ENCODE measurements at places on chromosomes 2 and 18.
A peak's percentile ranks its signal among the peaks of the same experiment; 100 is the strongest.

DNA sequence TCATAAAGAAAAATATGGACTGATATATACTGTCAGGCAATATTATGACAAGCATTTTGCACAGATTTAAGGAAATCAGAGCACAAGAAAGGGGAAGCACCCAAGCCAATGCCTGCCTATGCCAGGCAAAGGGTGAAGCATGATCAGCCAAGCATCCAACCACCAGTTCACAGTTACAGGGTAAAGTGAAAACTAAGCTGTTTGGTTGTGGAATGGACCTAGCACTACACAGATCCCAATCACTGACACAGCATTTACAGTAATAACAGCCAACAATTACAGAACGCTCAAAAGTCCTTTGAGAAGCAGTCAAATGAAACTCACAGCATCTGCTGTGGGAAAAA, 90.3 kb downstream of the SP3 start:
- DNase-seq, result no peak

DNA sequence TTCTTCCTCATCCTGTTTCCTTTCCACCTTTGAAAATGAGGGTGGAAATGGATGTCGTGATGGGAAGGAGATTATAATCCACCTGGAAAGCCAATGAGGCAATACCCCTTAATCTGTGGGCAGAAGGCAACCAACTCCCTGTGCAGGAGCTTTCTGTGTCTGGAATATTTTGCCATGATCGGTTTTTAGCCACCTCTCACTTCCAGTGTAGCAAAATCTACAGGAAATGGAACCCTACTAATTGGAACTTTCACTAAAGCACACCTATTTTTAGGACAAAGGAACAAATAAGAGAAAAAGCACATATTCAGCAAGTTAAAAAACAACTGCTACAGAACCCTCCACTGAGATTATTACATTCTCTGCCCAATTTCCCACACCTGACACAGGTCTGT, 112.1 kb upstream of the SMAD7 start:
- DNase-seq, result no peak

GRCh38 chr2:233164967-233165366, 86.5 kb upstream of the ATG16L1 start:
- no peak for DNase-seq

GRCh38 chr2:203310688-203311436, 17.3 kb upstream of the ABI2 start:
- DNase-seq, result no peak

GRCh38 chr18:46676182-46676835, 19.3 kb upstream of the LOXHD1 start:
- no peak for DNase-seq

- no peak for DNase-seq
Observed at GRCh38 chr2:188308483-188308882, 16.8 kb downstream of the GULP1 start.

- no peak for DNase-seq
Observed at GRCh38 chr2:45323344-45323743, 287.7 kb downstream of the SRBD1 start.

- no peak for DNase-seq
Observed at GRCh38 chr2:189338115-189338514, 103.2 kb upstream of the WDR75 start.

GRCh38 chr18:29174891-29175290, 998.0 kb upstream of the CDH2 start:
- DNase-seq, result no peak

DNA sequence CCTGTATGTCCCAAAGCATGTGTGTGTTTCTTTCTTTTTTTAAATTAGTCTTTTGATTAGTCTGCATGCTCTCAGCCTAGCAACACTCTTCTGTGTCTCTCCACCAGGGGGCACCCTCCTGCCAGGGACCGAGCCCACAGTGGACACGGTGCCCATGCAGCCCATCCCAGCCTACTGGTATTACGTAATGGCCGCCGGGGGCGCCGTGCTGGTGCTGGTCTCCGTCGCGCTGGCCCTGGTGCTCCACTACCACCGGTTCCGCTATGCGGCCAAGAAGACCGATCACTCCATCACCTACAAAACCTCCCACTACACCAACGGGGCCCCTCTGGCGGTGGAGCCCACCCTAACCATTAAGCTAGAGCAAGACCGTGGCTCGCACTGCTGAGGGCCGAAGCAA, 93.8 kb downstream of the NRP2 start:
- DNase-seq, result peak; percentile 70

DNA sequence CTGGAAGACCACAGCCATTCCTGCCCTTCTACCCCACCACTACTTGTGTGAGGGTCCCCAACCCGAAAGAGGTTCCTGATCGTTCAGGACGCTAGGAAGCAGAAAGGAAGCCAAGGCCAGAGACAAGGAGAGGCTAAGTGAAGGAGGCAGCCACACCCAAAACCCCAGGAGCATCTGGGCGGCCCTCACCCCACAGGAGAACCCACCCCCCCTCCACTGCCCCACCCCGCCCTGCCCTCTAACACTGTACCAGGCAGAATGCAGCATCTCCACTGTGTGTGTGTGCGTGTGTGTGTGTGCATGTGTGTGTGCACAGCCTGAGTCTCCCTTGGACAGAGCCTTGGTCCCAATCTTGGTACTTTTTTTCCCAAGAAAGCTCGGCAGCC, 207.5 kb upstream of the HAAO start:
- DNase-seq, result no peak

- no peak for DNase-seq
Observed at GRCh38 chr2:25078170-25079049, 36.5 kb downstream of the EFR3B start.

DNA sequence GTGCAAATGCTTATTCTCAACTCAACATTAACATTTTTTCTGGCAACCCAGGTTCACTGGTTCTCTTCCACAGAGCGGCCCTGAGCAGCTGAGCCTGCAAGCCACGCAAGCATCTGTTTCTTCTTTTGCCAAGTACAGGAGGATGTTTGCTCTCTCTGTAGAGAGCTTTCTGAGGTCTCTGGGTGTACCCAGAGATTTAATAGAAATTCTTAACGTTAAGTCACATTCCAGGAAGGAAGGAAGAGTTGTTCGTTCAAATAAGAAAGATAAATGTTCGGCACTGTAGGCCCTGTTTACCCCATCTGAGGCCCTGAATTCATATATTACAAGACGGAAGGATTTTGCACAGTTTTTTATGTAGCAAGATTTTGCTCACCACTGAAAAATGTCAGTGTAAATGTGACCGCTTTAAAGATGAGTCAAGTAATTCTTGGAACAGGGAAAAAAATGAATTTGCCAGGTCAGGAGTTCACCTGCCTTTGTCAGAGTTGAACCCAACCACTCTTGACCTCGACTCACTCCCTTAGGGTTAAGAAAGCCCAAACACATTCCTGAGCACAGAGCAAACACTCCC, 30.1 kb downstream of the KCTD18 start:
- DNase-seq, result no peak

DNA sequence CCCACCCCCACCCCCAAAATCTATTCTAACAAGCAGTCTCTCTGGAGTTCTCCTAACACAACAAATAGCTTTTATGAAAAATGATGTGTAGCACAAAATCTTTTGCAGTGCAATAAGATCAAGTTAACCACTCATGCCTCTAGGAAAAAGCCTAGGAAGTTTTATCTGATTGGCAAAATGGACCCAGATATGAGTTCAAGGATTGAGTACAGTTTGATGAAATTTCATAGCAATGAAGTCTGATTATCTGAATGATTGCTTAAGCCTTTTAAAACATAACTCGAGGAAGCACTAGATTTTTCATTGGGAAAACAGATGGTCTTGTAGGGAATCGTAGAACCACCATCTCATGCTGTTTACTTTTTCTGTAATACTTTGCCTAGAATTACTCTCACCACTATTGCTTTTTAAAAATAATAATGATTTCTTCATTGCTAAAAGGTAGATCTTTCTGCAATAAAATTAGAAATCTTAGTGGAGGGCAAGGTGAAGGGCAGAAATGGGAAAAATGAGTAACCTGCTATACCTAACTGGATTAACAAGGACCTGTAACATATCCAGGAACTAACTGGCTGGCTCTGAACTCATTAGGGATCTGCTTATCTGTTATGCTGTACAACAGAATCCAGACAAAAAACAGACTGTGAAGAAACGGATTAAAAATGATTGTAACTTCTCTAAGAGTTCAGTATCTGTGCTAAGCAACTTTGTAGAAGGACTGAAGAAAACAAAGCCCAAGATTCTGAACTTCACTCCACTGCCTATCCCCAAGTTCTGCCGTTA, 73.7 kb upstream of the ETAA1 start:
- DNase-seq, result no peak

GRCh38 chr2:143394062-143394461, 264.8 kb downstream of the ARHGAP15 start:
- DNase-seq, result no peak

DNA sequence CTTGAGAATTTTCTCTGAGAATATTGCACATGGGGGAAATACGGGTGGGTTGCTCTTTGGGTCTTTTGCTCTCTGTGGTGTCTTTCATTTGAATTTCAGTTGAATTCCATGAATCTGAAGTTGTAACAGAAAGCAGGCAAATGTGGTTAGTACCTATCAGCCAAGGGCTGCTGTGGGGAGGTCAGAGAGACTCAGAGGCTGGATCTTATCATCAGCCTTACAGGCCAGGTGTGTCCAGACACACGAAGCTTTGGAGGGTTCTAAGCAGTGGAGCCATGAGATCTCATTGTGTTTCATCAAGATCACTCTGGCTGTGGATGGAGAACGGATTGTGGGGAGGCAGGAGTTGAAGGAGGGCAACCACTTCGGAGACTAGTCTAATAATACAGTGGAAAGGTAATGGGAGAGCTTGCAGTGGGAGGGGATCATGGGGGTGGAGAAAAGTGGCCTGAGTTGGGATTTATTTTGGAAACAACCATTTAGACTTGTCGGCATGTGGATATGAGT, 68.1 kb downstream of the GNAL start:
- DNase-seq, result no peak

All from GM13976 (cell line).